ENCODE measurements at places on chromosomes 7 and 10.

- DNase-seq = no peak
These were observed 6.5 kb downstream of the GNB2 start for GRCh38 chr7:100679927-100680575.

- no peak for DNase-seq
These were observed 196.0 kb upstream of the IMMP2L start for GRCh38 chr7:111758332-111758731.

DNA sequence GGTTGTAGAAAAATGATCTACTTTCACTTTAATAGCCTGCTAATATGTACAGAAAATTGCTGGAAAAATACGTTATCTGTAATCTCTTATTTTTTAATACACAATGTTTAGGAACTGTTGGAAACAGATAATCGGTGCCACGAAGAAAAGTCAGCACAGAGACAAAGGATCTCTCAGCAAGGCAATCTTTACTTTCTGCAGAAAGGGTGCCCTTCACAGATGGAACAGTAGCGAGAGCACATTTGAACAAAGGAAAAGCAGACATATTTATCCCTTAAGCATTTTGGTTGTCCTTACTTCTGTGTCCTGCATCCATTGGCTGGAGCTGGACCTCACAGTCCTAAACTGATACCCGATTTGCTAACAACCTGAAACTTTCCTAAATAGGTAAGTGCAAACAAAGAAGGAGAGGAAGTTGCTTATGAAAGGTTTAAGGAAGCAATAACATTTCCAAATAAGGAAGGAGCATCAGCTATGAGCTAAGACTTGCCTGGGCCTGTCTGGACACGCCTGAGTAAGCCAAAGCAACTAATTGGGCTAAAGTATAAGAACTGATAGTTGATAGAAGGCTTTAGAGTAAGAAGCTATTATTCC is 640.0 kb downstream of the SH2D4B start:
- DNase-seq = no peak

- DNase-seq = no peak
These were observed 97.7 kb downstream of the RGS10 start for GRCh38 chr10:119444866-119445265.

GRCh38 chr7:50940621-50941020 is 157.9 kb upstream of the GRB10 start:
- peak; percentile 13 for DNase-seq

- DNase-seq = no peak
These were observed 60.6 kb upstream of the CSTF2T start for GRCh38 chr10:51759896-51760534.

DNA sequence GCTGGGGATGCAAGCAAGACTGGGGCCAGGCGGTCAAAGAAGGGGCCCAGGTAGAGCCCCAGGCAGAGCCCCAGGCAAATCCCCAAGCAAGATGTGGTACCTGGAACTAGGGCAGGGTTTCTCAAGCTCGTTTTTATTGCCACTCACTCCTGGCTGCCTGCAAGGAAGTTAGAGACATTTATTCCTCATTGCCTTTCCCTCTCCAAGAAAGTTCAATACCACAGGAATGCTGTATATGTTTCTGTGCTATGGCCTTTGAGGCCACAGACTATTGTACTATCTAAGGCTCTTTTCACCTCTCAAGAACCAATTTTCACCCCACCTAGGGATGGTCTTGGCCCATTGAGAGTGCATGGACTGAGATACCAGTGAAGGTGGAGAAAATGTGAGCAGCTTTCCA is 71.3 kb downstream of the TACC2 start:
- peak; percentile 22 for DNase-seq

DNA sequence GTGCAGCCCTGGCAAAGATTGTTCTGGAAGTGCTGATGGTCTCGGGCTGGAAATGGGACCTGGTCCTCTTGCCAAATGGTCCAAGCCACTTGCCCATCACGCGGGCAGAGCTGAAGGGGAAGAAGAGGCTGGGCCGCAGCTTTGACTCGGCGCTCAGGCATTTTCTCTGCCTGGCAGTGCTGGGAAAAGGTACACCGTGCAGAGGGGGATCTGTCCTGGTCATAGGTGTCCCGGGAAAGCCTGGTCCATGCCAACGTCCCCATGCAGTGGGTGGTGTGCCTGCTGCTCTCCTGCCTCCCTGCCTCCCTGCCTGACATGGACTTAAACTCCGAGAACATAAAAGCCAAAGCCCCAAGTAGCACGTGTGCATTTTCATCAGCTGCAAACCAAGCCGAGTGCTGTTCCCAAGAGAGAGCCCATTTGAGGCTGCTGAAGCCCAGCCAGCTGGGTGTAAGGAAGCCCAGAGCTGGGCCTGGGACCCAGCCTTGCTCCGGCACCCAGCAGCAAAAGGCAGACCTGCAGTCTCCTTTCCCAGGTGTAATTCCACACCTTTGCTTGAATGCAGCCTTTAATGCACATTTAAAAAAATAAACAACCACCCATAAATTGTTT is 72.7 kb downstream of the TCERG1L start:
- DNase-seq = no peak

DNA sequence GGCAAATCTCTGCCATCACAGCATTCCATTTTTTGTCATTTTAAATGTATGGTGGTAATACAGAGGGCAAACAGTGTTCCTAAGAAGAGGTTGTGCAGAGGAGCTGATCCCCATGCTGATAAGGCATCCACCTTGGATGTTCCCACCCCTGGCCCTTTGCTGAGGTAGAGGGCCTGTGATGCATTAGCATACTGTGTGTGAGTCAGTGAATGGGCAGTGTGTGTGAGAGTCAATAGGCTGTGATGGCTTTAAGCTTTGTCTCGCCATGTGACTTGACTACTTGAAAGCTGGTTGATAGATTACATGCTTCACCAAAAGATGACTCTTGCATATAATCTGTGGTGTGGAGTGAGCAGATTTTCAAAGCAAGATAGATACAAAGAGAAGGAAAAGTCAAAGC is 81.3 kb downstream of the INSYN2A start:
- no peak for DNase-seq

DNA sequence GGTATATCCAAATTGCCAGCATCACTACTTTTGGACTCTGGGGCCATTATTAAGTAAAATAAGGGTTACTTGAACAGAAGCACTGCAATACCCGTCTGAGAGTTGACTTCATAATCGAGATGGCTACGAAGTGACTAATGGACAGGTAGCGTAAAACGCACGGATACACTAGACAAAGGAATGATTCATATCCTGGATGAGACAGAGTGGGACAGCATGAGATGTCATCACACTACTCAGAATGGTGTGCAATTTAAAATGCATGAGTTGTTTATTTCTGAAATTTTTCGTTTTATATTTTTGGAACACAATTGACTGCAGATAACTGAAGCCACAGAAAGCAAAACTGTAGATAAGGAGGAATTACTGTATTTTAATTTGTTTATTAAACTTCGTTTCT is 421.5 kb upstream of the LRGUK start:
- peak; percentile 69 for DNase-seq

GRCh38 chr10:89167915-89168314 is 39.2 kb downstream of the CH25H start:
- no peak for DNase-seq

- DNase-seq = no peak
These were observed 189.4 kb upstream of the SHH start for GRCh38 chr7:156001496-156002260.

DNA sequence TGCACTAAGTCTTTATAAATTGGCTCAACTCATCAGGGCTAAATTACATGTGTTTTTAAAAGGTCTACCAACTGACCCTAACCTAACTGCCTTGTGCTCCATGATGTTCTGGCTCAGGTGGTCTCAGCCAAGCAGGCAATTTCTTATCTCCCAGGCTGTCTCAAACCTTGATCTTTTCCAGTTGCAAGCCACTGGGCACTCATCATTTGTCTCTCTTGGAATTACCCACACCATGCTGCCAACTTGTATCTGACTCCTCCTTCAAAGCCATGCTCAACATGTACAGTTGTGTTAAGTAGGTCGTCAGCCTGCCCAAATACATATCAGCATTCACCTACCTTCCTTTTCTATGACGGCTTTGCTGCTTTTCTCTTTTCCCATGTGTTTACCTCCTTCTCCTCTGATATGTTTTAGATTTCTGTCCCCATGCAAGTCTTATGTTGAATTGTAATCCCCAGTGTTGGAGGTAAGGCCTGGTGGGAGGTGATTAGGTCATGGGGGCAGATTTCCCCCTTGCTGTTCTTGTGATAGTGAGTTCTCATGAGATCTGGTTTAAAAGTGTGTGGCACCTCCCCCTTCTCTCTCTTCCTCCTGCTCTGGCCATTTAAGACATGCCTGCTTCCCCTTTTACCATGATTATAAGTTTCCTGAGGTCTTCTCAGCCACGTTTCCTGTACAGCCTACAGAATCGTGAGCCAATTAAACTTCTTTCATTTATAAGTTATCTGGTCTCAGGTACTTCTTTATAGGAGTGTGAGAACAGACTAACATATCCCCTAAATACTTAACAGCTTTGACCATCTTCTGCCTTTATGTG is 130.0 kb downstream of the ELAPOR2 start:
- DNase-seq = no peak

DNA sequence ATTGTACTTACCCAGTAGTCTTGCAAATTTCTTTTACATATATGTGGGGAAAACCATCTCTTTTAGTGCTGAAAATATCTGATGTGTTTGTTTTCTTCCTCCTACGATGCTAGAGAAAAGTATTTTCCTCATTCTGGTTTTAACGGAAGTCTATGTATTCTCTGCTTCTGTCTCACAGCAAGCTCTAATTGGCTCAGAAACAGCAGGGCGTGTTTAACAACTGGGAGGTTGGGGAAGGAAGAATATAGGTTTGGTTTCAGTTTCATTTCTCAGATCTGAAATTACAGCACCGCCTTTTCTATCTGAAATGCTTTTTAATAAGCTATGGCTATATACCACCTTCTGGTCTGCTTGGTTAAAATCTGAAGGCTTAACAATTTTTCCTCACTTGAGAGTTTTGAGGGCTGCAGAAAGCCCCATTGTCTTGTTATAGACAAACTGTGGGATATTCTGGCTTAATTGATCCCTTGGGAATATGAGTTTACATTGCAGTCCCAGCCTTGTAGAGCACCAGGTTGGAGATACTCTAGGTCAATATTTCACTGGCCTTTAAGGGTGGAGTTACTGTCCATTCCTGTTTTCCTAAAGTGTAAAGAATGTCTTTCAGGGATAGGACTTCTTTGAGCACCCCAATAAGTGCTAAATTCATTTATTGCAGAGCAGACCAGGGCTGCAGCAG is at the start of gene SAMD9:
Gene SAMD9 (minus strand): TSS at position 128 of the 679 bp plus-strand sequence. CDS start 11,882 bp downstream, outside the sequence.
- peak; percentile 82 for DNase-seq

GRCh38 chr7:2497500-2498336 is 21.5 kb upstream of the GRIFIN start:
- DNase-seq = no peak

- DNase-seq = no peak
These were observed 239.0 kb downstream of the SFMBT2 start for GRCh38 chr10:7171825-7172224.

DNA sequence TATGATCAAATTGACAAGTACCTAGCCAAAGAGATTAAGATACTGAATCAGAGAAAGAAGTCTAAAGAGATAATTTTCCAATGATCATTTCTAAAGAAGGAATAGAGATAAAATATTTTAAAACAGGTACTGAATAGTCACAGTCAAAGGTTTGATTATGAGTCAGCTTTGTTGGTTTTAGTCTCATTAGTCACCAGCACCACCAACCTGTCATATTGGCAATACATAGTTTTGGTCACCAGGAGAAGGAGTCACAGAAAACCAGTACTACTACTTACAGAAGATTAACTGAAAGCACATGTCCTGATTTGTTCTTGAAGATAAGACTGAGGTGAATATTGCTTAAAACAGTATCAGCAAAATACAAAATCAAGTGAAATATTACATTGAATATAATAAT is 34.6 kb downstream of the ZEB1 start:
- DNase-seq = peak; percentile 72

GRCh38 chr10:32941357-32941756 is 16.7 kb downstream of the ITGB1 start:
- DNase-seq = no peak

DNA sequence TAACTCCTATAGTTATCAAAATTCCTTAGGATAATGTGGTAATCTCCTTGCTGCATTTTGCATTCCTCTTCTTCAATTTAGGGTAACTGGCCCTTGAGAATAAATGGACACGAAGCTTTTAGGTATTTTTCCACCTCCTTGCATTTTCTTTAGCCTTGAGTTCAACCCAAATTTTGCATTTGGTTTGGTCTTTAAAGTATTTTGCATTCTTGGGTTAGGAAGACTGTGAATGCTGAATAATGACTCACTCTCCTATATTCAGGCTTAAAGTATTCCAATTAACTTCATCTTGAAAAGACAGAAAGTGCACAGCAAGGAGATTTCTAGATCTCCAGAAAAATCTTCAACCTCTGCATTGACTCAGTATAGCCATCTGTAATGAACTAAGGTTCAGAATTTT is 47.3 kb downstream of the TFPI2 start:
- DNase-seq = peak; percentile 88

DNA sequence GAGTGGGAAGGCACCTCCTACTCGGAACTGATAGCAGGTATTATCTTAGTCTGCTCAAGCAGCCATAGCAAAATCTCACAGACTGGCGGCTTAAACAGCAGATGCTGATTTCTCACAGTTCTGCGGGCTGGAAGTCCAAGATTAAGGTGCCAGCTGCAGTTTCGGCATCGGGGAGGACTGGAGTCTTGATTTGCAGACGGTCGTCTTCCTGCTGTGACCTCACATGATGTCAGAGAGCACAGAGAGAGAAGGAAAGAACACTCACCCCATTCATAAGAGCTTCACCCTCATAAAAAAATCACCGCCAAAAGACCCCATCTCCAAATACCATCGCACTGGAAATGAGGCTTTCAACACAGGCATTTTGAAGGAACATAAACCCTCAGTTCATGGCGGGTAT is 216.5 kb upstream of the PITRM1 start:
- DNase-seq = no peak

- DNase-seq = no peak
These were observed 5.7 kb downstream of the HUS1 start for GRCh38 chr7:47973739-47974138.

GRCh38 chr7:2071133-2071832 is 161.5 kb downstream of the MAD1L1 start:
- DNase-seq = no peak

DNA sequence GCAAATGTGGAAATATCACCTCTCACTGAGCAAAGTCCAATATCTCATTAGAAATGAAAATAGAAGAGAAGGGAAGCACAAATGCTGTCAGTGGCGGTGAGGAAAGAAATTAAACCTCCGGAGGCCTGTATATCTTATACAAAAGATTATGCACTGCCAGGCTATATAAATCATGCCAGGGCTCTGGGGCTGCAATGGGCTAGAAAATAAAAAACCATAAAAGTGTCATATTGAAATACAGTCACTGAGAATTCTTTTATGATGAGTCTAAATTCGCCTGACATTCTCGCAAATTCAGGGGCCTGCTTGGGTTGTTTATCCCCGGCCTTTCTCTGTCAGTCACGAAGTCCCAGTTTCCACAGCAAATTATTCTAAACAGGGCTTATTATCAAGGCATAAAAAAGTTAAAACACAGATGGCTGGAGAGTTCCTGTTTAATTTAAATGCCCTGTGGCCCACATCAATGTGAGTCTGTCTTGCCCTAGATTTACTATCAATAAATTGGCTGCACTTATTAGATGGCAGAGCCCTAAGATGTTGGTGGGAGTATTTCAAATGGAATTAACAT is 193.8 kb downstream of the SNX10 start:
- DNase-seq = peak; percentile 1

Measured in fibroblast of upper back skin (primary cell).